Stimulated activated CD4-positive, alpha-beta T cell treated with anti-CD3 and anti-CD28 coated beads, Interleukin-12 subunit alpha, Interleukin-12 subunit beta, amount 100 ng/mL, for 4 hours (primary cell): ENCODE measurements at places on chromosomes 1 and 21.

GRCh38 chr1:145901312-145902021, 8.4 kb downstream of the ITGA10 start:
- no peak for DNase-seq

- DNase-seq, result no peak
Measured at GRCh38 chr1:207418351-207418750, 35.8 kb upstream of the CR2 start.

DNA sequence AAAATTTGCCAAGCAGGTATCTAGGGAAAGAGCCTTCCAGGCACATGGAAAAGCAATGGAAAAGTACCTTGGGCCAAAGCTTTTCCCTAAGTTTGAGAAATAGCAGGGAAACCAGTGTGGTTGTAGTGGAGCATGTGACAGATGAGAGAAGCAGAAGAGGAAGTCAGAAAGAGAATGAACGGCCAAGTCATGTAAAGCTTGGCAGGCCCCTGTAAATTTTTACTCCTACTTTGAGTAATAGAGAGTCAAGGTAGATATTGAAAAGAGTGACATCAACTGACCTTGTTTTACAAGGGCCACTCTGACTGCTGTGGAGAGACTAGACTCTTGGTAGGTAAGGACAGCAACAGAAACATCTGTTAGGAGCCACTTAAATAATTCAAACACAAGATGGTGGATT, 180.9 kb upstream of the PRMT6 start:
- DNase-seq, result no peak

DNA sequence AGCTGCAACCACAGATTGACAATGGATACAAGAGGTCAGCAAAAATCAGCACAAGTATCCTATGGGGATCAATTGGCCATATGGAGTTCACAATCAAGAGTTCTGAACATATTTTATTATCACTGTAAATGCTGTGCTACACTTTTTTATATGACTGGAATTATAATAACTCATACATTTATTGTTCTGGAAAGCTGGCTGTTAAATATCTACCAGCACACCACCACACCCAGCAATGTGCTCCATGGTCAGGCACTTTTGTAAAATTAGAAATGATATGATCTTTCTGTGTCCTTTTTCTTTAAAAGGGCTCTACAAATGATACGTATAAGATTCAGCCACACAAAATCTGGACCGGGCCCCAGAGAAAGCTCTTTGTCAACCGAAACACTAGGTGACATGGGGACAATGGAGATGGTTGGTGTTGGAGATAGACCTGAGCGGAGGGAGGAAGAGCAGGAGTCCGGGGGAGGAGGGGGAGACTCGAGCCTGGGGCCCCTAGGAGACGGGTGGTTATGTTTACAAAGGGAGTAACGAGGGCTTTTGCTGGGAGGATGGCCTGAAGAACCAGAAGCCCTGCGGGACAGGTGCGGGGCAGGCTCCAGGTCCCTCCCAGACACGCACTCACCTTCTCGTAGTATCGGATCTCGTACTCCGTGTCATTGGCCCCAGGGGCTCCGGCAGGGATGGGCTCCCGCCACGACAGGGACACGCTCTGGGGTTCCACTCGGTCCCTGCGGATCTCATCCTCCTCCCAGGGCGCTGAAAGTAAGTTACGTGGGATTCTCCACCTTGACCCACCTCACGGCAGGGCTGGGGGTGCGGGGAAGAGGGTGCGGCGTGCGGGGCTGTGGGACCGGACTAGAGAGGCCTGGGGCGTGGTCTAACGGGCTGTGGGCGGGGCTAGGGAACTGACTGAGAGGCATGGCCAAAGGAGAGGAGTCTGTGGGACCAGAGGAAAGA, 30.0 kb downstream of the EPHA10 start:
- no peak for DNase-seq

GRCh38 chr1:36170643-36171412, 14.9 kb downstream of the MAP7D1 start:
- no peak for DNase-seq
